ENCODE measurements at places on chromosomes 2 and 18.
A peak's percentile ranks its signal among the peaks of the same experiment; 100 is the strongest.

- peak; percentile 43 for DNase-seq
Measured at GRCh38 chr2:173354582-173355131, at the start of gene CDCA7. CDCA7 (plus strand) TSS chr2:173354872; CDS start chr2:173354964, 92 bp downstream.

GRCh38 chr2:139209586-139209985, 429.4 kb upstream of the NXPH2 start:
- no peak for DNase-seq

GRCh38 chr18:77061281-77061945, 71.2 kb downstream of the MBP start:
- DNase-seq, result no peak

DNA sequence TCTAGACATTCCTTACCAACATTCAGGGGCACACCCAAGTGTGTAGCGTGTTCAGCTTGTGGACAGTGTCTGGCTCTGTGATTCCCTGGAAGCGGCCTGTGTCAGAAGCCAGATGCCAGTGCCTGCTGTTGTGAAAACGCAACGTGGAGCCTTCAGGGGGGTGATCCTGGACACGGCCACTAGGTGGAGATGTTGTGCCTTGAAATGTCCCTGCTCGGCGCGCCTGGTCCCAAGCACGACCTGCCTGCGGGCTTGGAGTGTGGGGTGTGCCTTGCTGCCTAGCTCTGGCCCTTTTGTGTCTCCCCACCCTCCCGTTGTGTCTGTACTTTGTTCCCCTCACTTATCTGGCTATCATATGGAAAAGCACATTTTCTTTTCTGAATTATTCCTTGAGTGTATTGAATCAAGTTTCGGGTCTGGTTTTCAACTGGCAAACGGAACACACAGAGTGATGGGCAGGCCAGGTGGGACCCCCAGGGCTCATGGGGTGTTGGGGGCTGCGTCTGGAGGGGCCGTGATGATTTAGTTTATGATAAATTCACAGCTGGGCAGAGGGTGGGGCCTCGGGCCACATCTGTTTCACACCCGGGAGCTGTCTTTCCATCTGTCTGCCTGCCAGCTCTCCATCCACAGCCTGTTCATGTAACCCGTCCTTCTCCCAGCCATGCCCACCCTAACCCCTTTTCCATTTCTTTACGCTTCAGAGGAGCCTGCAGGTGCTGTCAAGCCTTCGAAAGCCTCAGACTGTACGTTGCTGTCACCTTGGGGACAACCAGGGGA, 95.5 kb downstream of the DYSF start:
- peak; percentile 19 for DNase-seq

- DNase-seq, result no peak
Measured at GRCh38 chr2:185859506-185859905, 120.9 kb downstream of the FSIP2 start.

- DNase-seq, result no peak
Measured at GRCh38 chr2:28647682-28648081, 103.9 kb upstream of the PPP1CB start.

DNA sequence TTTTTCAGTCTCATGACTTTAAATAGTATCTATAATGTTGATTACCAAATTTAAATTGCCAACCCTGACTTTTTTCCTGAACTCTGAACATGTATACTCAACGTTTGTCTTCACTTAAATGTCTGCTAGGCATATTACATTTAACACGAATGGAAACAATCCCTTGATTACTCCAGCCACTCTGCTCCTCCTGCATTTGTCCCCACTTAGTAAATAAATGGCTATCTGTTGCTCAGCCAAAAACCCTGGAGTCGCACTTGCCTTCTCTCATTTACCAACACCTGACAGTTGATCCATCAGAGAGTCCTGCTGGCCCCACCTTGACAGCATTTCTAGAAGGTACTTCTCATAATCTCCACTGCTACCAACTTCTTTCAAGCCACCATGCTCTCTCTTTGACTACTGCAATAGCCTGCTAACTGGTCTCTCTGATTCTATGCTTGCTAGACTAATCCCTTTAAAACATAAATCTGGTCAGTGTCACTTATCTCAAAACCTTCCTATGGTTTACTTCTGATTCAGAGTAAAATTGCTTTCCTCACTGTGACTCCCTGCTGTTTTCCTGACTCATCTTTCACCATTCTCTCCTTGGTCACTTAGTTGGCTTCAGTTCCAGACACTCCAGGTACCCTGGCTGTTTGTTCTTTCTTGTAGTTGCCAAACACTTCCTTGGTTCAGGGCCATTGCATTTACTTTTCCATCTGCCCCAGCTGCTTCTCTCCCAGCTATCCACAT, 31.9 kb downstream of the SPAG16 start:
- no peak for DNase-seq

DNA sequence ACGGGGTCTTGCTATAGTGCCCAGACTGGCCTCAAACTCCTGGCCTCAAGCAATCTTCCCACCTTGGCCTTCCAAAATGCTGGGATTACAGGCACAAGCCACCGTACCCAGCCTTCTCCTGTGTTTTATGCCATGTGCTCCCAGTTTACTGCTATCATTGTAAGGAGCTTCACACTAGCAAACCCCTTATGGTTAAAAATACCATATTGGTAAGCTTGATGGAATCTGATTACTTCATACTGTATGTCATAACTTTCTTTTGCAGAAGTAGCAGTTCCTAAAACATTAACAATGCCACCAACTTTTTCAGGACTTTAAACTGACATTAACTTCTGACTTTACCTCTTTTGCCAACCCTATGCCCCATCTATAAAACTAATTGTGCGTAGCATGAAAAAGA, 36.2 kb downstream of the HAT1 start:
- DNase-seq, result peak; percentile 79

- DNase-seq, result no peak
Measured at GRCh38 chr2:133768658-133769435, 200.6 kb upstream of the NCKAP5 start.

- DNase-seq, result no peak
Measured at GRCh38 chr2:139156730-139157129, 376.5 kb upstream of the NXPH2 start.

DNA sequence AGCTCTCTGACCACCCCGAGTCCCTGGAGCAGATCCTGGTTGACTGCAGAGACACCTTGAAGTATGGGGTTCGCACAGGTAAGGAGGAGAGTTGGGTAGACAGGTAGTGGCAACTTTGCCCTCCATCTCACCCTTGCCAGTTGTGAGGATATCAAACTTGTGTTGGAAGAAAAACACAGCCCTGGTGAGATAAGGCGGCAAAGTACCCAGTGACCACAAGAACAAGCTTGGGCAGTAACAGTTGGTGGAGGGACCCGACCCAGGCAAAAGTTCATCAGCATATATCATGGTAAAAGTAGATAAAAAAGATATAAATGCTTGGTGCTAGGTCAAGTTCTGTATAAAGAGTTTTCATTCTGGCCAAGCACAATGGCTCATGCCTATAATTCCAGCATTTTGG, 14.4 kb downstream of the GAD1 start:
- no peak for DNase-seq

DNA sequence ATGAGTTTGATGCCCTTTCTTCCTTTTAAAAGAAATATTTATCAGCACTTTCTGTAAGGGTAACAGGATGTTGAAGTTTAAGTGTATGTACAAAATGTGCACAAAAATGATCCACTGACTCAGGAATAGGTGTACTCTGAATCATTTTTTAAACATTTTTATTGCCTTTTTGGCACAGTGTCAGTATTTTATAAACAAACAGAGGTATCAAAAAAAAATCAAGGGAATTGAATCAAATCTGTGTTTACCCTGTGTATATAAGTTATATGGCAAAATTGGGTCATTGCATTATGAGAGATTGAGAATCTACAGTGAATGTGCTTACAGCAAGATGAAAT, 513.9 kb upstream of the NETO1 start:
- DNase-seq, result no peak

GRCh38 chr2:103963146-103963725, 890.7 kb upstream of the POU3F3 start:
- DNase-seq, result no peak

DNA sequence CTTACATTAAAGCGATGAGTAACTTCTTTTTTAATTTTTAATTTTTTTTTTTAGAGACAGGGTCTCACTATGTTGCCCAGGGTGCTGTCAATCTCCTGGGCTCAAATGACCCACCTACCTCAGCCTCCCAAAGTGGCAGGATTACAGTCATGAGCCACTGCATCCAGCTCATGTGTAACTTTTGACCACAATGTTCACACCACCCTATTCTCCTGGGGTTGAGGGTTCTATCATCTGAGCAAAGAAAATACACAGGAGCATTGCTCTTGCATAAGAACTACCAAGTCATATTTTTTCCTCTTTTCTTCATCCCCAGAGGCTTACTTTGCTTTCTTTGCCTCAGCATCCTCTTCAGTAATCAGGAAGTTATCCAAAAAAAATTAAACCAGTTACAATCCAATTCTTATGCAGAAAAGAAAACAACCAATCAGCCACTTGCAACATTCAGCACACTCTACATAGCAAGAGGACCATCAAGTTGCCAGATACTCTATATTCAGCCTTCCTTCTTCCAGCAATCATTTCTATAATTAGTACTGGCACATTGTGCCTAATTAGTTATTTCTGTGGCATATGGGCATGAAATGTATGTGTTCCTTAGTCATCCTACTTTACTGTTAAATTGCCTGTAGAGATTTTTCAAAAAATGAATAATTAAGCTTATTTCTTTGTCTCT, 345.6 kb downstream of the AKAIN1 start:
- DNase-seq, result no peak

- no peak for DNase-seq
Measured at GRCh38 chr2:155485141-155485842, 786.8 kb downstream of the KCNJ3 start.

DNA sequence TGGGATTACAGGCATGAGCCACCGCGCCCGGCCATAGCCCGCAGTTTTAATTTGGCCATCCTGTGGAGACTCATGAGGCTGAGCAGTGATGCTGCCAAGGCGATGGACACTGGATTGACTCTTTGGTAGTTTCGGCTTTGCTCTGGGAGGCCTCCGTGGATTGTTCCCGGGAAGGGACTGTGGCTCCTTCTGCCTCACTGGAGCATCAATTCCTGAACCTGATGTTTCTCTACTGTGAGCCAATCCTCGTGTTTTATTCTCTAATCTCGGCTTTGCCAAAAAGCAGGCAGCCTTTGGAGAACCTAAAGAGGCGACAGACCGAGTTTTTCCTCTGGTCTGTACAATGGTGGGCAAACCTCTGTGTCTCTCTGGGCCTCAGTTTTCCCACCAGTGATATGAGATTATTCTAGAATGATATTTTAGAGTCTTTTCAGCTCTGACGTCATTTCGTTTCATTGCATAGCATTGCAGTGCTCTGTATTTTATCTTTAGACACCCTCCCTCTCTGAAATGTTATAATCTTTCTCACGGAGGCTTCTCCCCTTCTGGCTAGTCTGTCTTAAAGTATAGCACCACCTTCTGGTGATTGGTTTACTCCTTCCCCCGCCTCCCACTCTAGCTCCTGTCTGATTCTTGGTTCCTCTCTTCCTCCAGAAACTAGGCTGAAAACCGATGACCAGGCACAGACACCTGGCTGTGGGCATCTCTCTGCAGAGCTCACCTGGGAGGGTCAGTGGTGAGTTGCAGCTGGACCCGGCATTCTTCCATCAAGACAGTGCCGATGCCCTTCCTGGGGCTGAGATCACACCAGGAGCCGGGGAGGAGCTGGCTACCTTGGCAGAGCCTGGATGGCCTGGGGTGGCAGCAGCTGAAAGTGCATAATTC, 341.3 kb downstream of the MYCN start:
- peak; percentile 22 for DNase-seq

DNA sequence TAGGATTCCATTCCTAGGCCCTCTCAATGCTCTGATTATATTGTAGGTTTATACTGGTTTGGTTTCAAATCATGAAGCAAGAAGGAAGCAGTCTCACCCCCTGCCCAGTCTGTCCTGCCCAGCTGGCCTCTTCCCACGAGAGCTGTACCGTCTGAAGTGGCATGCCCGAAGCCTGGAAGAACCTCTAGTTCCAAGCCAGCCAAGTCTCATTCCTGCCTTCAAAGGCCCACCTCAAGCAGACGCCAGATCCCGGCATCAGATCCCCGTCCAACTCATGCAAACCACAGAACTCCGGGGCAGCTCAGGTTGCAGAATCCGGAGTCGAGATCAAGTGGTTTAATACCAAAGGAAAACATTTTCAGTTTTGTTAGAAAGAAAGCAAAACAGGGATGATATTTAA, 234.4 kb downstream of the LPIN1 start:
- DNase-seq, result no peak

- no peak for DNase-seq
Measured at GRCh38 chr18:312415-312814, 44.6 kb upstream of the THOC1 start.

DNA sequence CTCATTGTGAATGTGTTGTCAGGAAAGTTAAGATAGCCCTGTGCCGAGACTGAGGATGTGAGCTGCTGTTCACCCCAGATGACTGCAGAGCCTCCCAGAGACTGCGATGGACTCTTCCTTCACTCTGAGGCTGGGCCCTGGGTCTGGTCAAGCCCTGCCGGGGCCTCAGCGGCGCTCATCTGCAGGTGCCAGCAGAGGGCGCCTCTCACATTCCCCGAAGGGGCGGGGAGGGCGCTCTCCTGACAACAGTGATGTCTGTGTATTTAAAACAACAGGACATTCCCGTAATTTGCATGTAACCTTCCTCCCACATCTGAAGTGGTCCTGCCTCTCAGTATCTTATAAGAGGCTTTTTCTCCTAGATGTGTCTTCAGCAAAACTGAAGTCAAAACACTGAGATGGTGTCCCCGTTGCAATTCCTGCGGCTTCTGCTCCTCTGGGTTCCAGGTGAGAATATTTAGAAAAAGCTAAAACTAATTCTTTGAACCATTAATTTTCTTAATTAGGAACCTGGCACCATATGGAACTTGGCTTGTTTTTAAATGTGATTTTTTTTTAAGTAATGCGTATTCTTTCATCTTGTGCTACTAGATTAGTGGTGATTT, 1377.9 kb downstream of the RPIA start:
- DNase-seq, result peak; percentile 1

DNA sequence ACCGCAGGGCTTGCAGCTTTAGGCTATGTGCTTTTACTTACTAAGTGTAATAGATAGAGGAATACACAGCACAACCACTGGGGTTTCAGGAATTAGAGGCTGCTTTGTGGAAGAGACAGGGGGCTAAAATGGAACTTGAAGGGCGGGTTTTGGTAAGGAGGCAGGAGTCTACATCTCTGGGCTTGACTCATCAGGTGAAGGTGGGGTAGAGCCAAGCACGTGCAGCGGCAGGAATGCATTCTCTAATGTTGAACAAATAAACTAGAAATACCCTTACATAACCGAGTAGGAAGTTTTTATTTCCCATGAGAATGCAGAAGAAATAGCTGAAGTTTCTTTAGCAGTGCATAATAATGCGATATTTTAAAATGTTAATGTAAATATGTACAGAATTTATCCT, 673.8 kb upstream of the SALL3 start:
- no peak for DNase-seq

DNA sequence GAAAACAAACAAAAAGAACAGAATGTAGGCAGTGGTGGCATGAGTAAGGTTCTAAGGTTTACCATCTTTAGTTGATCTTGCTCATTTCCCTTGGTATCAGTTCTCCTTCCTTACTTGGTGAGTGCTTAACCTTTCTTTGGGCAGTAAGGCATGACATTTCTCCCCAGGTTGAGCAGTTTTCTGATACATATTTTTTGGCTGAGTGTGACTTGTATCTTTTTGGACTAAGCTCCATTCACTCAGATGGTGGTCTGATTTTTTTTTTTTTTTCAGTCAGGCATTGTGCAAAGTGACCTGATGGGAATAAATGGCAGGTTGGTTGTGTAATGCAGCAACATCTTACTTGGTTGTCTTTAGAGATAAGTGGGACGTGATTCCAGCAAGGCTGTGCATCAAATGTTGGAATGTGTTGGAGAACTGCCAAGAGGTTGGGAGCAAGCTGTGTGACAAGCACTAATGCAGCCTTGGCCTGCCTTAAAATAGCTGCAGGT, 15.1 kb downstream of the SPTBN1 start:
- no peak for DNase-seq
